Small intestine (tissue), 16 donors: ENCODE measurements at places on chromosomes 16 and 17.

DNA sequence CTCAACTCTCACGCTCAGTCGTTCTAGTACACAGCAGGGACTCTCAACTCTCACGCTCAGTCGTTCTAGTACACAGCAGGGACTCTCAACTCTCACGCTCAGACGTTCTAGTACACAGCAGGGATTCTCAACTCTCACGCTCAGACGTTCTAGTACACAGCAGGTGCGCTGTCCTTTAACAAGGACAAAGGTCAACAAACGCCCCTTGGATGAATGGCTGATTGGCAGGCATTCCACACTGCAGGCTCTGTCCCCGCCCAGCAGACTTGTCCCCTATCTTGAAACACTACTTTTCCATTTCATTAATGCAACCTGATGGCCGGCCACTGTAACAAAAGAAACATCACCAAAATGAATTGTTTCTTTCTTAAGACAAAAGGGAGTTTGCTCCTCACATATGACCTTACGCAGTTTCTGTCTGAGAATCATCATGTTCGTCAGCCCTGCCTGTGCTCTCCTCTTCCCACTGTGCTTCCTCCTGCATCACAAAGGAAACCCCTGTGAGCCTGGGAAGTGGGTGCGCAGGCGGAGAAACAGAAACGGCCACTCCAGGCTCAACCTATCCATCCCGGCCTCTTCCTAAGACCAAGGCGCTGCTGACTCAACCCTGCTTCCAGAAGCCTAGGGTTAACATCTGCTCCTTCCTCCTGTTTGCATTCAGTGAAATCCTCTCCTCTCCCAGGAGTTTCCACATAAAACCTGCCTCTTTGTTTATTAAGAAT is 59.8 kb downstream of the ANKRD11 start:
- H3K27ac ChIP-seq, result peak overlapping the region; percentile 22
- peaks cover 12% of the 10 kb centered on the region for H3K4me1 ChIP-seq
- H3K36me3 ChIP-seq, result no peaks in the 10 kb centered on the region
- DNase-seq, result peak; percentile 90
- H3K27me3 ChIP-seq, result no peaks in the 10 kb centered on the region
- H3K4me3 ChIP-seq, result no peak overlapping the region

DNA sequence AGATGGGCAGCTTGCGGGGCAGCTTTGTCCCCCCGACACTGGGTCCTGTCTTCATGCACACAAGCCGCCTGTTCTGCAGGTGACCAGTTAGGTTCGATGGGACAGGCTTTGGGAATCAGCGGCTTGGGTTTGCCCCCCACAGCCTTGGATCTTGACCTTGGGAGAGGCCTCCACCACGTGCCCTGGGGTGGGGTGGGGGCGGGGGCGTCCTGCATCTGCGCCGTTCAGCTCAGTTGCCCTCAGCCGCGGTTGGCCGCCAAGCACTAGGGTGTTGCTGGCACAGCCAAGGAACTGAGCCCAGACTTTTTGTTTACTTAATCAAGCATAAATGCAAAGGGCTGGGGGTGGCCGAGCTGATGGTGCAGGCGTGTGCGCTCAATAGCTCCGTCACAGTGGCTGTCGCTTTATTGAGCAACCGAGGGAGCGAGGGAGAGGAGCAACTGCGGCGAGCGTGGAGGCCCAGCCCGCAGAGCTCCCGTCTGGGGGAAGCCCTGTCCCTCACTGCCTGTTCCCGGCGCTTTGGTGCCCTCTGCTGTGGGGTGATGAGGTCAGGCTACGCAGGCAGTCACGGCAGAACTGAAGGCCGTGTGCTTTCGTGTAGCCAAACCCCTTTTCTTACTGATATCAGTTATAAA is 33.9 kb downstream of the JPH3 start:
- H3K4me3 ChIP-seq, result no peak overlapping the region
- peak; percentile 80 for DNase-seq
- H3K36me3 ChIP-seq, result no peaks in the 10 kb centered on the region
- peaks cover 2% of the 10 kb centered on the region for H3K4me1 ChIP-seq
- no peaks in the 10 kb centered on the region for H3K27me3 ChIP-seq

DNA sequence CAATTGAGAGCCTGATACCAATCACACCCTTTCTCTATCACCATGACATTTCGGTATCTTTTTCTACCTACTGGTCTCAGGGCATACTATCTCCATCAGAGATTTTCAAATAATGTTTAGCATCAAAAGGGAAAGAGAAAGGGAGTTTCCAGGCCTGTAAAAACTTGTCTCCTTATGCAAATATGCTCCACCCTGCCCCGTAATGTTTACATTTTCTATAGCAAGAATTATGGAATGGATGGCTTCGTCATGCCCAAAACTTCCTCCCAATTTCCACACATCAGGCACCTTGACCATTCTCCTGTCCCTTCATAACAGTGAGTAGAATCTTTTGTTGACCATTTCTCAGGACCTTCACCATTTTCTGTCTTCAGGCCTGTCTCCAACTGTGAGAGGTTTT is 30.9 kb upstream of the HLF start:
- DNase-seq, result no peak
- no peak overlapping the region for H3K27ac ChIP-seq
- H3K4me3 ChIP-seq, result no peak overlapping the region
- no peaks in the 10 kb centered on the region for H3K27me3 ChIP-seq
- H3K4me1 ChIP-seq, result no peaks in the 10 kb centered on the region

- no peak for DNase-seq
- H3K36me3 ChIP-seq, result peaks cover 87% of the 10 kb centered on the region
- H3K27ac ChIP-seq, result no peak overlapping the region
- H3K4me1 ChIP-seq, result no peaks in the 10 kb centered on the region
Measured at GRCh38 chr17:56894859-56895455, 18.9 kb downstream of the TRIM25 start.

DNA sequence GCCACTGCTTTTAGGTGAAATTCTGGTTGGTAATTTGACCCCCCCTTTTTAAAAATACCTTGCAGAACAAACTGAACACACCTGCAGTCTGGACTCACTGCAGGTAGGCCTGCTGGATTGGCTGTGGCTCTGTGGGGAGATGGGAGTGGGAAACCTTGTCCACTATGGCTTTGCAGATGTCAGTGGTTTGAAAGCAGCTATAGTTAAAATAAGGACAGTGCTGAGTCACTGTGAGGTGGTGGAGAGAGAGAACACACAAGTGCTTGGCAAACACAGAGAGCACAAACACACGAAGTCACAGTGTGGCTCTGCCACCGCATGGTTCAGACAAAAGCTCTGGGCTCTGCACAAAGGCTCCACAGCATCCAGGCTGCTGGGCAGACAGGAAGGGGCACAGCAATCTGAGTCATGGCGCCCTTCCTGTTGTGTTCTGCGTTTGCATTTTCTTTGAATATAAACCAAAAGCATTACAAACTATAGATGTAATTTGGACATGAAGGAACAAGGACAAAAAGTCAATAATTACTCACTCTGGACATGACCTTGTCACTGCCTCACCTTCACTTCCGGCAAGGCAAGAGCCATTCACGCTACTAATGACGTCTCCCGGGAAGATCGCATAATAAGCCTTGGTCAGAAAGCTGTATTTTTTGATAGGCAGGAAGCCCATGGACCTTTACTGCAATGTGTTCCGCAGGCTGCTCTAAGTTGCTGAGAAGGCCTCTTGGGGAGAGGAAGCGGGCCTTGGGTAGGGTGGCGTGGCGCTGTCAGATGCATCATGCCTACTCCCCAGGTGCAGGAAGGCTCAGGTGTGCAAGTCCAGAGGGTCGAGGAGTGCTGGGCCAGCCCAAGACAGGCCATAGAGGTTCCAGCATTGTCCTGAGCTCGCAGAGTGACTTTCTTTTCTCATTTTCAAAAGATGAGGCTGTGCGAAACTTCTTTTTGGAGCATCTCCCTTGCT is 60.1 kb upstream of the MED9 start:
- no peaks in the 10 kb centered on the region for H3K36me3 ChIP-seq
- no peak overlapping the region for H3K4me3 ChIP-seq
- peaks cover 16% of the 10 kb centered on the region for H3K4me1 ChIP-seq
- H3K27ac ChIP-seq, result peak overlapping the region; percentile 10

- DNase-seq, result peak; percentile 47
- no peaks in the 10 kb centered on the region for H3K36me3 ChIP-seq
- peaks cover 12% of the 10 kb centered on the region for H3K27me3 ChIP-seq
- H3K27ac ChIP-seq, result peak overlapping the region; percentile 67
- no peaks in the 10 kb centered on the region for H3K4me1 ChIP-seq
Measured at GRCh38 chr16:85173981-85174751, 61.9 kb upstream of the CIBAR2 start.

DNA sequence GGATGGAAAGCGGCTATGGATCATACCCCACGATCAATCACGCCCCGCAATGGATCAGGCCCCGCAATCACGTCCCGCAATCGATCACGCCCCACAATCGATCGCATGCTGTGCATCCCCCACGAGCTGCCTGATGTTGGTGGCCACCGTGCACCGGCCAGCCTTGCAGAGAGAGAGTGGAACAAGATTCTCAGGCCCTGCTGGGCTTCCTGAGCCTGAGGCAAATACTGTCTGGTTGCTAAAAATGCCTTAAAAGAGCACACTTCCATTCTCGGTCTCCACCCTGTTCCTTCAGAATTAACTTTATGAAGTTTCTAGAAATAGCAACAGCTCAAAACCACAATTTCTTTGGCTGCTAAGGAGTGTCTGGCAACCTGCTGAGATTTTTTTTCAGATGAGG is 81.5 kb downstream of the VPS53 start:
- DNase-seq, result no peak
- H3K36me3 ChIP-seq, result no peaks in the 10 kb centered on the region
- H3K4me3 ChIP-seq, result no peak overlapping the region
- no peaks in the 10 kb centered on the region for H3K27me3 ChIP-seq
- no peaks in the 10 kb centered on the region for H3K4me1 ChIP-seq
- no peak overlapping the region for H3K27ac ChIP-seq

DNA sequence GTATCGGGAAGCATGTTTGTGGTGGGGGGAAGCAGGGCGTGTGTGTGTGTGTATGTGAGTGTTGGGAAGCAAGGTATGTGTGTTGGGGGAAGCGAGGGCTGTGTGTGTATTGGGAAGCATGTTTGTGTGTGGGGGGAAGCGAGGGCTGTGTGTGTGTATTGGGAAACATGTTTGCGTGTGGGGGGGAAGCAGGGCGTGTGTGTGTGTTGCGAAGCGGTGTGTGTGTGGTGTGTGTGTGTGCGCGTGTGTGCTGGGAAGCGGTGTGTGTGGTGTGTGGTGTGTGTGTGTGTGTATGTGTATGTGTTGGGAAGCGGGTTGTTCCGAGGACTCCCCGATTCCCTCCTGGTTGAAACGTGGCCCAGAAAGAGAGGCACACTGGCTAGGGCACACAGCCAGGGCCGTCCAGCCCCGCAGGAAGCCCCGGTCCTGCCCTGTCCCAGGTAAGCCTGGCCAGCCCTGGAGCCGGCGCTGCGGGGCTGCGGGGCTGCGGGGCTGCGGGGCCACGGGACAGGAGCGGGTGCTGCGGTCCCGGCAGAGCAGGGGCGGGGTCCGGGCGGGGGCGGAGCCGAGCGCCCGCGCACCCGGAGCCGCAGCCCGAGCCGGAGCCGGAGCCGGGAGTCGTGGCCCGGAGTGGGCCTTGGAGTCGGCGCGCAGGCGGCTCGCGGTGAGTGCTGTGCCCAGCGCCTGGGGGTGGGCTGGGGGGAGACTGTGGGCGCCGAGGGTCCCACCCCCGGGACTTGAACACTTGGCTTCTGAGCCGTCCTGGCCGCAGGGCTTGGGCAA is at the start of gene NOD2:
Gene NOD2 (plus strand): TSS at position 608 of the 783 bp plus-strand sequence. CDS start 5,890 bp downstream, outside the sequence.
- no peak within 1 kb of the TSS for H3K27ac ChIP-seq
- H3K27me3 ChIP-seq, result no peaks in the 10 kb centered on the region
- H3K4me1 ChIP-seq, result peaks cover 3% of the 10 kb centered on the region

DNA sequence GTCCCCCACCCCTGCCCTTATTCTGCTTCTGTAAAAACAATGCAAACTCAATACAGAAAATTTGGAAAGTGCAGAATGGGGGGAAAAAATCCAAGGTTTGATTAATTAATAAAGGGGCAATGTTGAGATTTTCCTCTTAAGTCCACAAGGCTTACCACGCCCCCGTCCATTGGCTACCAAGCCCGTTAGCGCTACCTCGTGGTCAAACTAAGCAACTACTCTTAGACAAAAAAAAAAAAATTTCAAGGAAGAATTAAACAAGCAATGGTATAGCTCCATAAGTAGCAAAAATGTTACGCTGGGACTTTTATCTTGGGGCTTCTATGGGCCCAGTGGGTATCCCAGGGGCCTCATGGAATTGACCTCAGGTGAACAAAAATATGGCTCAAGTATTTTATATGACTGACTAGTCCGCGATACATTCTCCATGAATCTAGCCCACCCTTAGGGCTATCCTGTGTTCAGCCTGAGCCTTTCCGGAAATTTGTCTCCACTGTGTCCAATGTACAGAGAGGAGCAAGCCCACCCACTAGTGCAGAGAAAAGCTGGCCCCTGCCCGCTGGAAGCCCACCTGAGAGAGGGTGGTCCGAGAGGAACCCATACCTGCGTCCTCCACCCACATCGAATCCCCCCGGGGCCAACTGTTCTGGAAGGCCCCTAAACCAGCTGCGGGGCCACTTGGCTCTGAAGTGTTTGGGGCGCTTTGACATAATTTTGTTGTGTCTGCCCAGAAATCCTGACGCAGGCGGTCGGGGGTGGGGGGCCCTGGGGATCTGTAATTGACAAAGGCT is 19.1 kb upstream of the TEX2 start:
- no peaks in the 10 kb centered on the region for H3K36me3 ChIP-seq
- H3K4me1 ChIP-seq, result peaks cover 5% of the 10 kb centered on the region
- no peak overlapping the region for H3K27ac ChIP-seq
- H3K4me3 ChIP-seq, result no peak overlapping the region
- no peaks in the 10 kb centered on the region for H3K27me3 ChIP-seq
- peak; percentile 76 for DNase-seq

- H3K4me1 ChIP-seq, result no peaks in the 10 kb centered on the region
- H3K36me3 ChIP-seq, result no peaks in the 10 kb centered on the region
- no peak overlapping the region for H3K27ac ChIP-seq
- H3K27me3 ChIP-seq, result no peaks in the 10 kb centered on the region
- H3K4me3 ChIP-seq, result no peak overlapping the region
Measured at GRCh38 chr16:79897104-79897452, 296.5 kb upstream of the MAF start.

DNA sequence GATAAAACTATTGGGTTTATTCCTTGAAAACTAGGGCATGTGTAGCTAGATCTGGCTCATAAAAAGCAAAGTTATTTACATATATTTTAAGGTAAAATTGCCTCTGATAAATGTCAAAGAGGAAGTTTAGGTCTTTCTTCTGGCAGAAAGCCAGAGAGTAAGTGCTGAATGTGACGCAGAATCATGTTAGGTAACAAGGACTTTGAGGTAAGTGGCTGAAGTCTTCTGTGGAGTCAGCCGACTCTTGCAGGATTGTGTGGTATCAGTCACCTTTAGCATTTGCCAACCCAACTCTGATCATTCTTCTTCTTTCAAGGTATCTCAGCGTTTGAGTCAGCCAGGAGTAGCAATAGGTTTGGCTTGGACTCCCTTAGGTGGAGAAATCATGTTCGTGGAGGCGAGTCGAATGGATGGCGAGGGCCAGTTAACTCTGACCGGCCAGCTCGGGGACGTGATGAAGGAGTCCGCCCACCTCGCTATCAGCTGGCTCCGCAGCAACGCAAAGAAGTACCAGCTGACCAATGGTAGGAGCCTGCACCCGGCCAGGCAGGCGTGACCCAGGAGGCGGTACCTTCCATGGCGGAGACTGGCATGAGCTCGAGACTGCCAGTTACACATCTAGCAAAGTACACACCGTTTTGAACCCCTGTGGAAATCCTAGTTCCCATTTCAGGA is 37.9 kb downstream of the SIAH1 start:
- no peaks in the 10 kb centered on the region for H3K4me1 ChIP-seq
- H3K27me3 ChIP-seq, result no peaks in the 10 kb centered on the region
- H3K36me3 ChIP-seq, result peaks cover 18% of the 10 kb centered on the region
- H3K27ac ChIP-seq, result no peak overlapping the region
